ENCODE measurements at places on chromosomes 4 and X.

DNA sequence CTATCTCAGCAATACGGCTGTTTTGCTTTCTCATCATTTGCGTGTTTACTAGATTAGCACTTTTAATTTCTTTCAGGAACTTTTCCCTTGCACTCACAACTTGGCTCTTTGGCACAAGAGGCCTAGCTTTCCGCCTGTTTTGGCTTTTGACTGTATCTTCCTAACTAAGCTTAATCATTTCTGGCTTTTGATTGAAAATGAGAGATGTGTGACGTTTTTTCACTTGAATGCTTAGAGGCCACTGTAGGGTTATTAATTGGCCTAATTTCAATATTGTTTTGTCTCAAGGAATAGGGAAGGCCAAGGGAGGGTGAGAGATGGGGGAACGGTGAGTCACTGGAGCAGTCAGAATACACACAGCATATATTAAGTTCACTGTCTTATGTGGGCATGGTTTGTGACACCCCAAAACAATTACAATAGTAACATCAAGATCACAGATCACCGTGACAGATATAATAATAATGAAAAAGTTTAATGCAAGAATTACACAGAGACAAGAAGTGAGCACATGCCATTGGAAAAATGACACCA is 27.3 kb downstream of the MND1 start:
- no peak for DNase-seq

DNA sequence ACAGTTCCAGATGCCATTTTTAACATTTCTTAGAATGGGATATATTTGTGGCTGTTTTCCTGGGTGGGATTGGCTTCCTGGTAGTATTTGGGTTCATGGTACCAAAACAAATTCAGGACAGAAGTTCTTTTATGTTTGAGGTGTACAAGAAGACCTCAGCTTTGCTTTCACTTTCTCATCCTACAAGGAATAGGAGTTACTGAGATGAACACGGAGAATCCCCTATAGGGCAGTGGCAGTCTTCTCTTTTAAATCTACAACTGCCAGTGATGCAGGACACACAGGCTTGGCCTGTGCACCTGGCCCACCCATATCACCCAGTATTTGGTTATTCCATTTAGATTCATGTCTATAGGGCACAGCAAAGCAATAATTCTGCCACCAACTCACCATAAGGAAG is 35.2 kb downstream of the SLC10A7 start:
- DNase-seq = no peak

DNA sequence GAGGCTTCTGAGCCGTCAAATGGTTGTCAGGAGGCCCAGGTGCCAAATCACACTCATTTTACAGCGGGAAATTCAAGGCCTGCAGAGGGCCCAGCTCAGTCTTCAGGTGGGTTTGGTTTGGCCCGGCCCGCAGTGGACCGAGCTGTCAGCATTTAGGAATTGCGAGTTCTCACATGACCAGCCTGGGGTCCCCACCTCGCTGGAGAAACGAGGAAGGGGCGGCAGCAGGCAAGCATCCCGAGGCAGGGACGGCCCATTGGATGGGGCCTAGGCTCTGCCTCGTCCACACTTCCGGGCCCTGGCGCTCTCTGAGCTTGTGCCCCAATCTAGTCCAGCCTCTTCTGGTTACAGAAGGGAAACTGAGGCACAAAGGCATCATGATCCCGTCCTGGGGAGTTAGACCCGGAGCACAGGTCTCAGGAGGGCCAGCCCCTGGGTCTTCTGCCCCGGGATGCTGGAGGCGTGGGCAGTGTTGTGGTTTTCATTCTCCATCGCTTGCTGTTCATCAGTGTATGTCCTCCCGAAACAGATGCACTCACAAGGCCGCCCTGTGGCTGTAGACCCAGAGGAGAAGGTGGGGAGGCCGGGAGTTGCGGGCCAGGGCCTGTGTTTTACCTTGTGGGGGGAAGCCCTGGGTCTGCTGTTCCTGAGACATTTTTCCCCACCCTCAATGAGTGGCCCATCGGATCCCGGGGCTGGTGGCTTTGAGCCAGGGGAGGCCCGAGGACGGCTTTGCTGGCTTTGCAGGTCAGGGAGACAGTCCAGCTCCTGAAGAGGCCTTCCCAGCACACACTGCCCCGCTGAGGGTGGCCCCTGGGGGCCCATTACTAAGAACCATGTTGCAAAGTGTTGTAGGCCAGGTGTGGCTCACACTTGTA is 8.9 kb downstream of the PSAPL1 start:
- DNase-seq = no peak

DNA sequence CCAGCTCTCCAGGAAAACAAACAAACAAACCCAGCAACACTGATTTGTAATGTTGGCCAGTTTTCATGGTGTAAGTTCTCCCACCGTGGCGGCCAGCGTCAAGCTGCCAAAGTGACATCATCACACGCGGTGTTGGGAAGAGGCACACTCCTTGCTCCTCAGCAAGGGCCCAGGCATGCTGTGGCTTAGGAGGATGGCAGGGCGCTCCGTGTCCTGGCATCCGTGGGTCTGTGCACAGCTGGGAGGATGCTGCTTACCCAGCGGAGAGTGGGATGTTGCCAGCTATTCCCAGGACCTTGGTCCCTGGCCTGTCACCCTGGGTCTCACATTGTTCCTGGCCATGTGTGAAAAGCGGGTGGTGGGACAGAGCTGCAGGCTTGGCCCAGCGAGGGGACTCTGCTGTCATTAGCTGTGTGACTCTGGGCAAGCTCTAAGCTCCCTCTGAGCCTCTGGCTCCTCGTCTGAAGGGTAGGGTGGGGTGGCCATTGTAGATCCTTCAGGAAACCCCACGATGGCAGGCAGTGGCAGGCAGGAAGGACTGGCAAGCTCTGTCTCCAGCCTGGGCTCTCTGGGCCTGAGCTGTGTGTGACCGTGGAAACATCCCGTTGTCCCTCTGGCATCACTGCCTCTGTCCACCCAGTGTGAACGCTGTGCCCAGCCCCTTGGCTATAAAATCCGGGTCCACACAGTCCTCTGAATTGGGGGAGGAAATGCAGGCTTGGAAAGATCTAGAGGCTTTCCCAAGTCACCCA is 10.8 kb downstream of the PSAPL1 start:
- no peak for DNase-seq

GRCh38 chr4:4853371-4853823 is 6.1 kb upstream of the MSX1 start:
- no peak for DNase-seq

DNA sequence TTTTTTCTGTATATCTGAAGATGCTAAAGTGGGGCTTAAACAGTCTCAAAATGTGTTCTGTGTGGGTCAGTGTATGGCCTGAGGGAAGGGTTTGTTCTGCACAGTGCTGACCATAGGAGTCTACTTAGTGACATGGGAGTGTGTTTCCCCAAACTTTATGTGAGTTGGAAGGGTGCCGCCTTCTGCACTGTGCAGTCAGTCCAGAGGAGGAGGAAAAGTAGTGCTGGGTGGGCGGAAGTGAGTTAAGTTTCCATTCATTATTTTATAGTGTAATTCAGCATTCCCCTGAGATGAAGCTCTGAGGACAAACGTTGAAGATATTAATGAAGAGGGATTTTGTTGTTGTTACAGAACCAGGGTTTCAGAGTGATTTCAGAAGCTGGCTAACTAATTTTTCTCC is 2.9 kb downstream of the CHST7 start:
- no peak for DNase-seq

GRCh38 chrX:108464604-108465003 is 25.0 kb downstream of the COL4A5 start:
- no peak for DNase-seq

- DNase-seq = no peak
Measured at GRCh38 chr4:122221322-122221721, 69.2 kb downstream of the BLTP1 start.

DNA sequence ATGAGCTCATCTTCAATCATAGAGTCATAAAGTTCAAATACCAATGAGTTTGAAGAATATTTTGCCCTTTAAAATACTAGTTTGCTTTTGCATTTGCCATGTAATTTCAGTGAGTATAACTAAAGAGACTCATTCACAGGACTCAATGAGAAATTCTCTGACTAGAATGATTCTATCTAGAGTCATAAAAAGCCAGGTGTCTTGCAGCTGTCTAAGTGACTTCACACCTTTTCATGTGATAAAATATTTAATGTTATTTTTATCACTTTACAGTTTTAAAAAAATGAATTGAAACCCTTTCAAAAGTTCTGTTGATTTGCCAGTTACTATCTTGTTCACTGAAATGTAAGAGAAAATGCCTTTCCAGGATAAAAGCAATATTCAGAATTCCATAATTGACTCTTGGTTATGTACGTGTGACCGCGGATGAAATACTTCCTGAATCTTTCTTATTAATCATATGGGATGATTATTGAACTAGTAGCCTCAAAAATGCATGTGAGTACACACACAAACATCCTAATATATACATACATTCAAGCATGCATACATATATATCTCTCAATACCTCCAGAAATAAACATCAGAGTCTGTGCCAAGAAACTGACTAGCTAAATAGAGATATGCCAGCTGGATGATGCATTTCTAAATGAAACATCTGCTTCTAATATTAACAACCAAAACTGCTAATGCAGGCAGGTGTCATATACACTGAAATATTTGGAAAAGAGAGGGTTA is 87.0 kb downstream of the GABRB1 start:
- DNase-seq = no peak

DNA sequence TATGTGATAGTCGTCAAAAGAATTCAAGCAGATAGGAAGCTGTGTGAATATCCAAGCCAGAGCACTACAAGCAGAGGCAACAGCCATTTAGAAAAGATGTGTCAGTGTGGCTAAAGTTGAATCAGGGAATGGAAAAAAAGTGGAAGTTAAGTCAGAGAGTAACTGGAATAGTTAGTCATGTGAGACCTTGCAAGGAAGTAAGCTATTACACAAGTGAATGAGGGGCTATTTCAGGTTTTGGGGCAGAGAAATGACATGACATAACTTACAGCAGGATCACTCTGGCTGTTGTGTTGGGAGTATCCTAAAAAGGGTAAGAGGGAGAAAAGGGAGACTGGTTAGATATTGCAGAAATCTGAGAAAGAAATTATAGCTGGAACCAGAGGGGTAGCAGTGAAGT is 236.6 kb upstream of the PCDH18 start:
- no peak for DNase-seq

- no peak for DNase-seq
Measured at GRCh38 chr4:1493540-1494287, 87.5 kb upstream of the NKX1-1 start.

DNA sequence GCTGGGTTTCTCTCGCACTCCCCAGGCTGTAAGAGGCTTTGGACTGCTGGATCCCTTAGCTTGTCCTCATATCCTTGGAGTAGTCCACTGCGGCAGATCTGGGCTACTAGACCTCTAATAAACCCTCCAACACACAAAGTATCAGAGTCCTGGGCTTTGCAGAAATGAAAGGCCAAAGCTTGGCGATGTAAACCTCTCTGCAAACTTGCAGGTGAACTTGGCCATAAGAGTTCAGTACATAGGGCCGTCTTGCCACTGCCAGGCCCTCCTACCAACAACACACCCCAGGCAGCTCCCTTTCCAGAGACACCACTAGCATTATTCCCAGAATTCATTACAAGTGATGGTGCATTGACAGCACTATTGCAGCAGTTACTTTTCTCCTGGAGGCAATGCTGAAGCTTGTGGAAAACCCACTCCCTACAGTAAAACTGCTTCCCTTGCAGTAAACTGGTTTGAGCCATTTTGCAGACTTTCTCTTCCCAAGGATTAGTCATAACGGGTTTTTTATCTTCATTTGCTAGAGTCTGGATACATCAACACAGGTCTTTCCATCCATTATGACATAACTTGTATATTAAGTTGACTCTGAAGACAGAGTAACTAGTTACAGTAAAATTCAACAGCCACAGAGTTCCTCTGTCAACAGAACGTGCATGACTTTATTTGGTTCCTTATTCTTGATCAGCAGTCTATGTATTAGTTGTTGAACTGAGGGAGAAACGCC is 2.4 kb downstream of the ANKRD50 start:
- no peak for DNase-seq

DNA sequence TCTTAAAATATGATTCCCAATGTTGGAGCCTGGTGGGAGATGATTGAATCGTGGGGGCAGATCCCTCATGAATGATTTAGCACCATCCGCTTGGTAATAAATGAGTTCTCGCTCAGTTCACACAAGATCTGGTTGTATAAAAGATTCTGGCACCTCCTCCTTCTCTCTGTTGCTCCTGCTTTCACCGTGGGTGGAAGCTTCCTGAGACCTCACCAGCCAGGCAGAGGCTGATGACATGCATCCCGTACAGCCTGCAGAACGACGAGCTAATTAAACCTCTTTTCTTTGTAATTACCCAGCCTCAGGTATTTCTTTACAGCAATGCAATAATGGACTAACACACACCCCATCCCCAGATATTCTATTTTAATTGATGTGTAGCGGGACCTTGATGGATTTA is 162.2 kb downstream of the NPFFR2 start:
- DNase-seq = no peak

DNA sequence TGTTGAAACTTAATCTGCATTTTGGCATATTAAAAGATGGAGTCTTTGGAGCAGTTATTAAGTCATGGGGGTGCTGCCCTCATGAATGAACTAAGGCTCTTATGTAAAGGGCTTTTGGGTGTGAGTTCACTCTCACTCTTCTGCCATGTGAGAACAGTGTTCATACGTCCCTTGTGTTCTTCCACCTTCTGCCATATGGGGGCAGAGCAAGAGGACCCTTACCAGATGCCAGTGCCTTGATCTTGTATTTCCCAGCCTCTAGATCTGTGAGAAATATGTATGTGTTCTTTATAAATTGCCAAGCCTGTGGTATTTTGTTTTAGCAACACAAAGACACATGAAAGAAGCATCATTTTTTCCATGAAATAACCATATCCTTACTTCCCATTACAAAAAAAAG is 213.9 kb downstream of the SPOCK3 start:
- DNase-seq = no peak

DNA sequence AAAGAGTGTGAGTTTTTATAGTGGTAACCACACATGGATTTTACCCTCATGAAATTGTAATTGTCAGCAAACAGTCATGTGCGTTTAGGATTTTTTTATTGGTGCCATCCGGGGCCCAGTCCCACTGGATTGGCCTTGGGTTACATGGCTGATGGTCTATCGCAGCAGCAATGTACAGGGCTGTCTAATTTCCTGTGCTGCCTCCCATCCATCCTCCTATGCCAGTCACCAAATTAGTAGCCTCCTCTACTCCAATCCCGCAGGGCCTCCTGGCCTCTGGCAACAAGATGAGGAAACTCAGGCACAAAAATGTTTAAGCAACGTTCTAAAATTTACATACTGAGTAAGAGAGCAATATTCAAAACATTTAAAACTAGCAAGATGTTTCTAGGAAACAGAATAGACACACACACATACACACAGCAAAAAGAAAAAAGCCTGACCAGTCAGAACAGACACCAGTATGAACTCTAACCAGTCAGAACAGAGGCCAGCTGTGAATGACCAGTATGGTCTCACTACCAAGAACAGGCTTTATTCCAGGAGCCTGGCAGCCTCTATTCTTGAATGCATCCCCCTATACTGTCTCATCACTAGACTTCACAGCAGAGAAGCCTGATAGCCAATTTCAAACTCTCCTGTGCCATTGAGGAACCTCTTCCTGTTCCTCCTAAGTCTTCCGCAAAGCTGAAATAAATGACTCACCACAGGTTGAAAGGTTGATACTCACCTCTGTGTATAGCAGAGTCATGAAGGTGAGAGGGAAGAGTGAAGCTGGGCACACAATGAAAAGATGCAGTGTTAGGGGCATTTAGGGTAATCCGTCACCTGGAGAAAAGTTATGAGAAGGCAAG is 42.6 kb downstream of the CHRNA9 start:
- no peak for DNase-seq
